Hepatic stellate cell (primary cell): ENCODE measurements at places on chromosomes 4 and X.
A peak's percentile ranks its signal among the peaks of the same experiment; 100 is the strongest.

GRCh38 chr4:153771046-153771445, 11.2 kb upstream of the RNF175 start:
- no peak for DNase-seq

- DNase-seq, result no peak
Observed at GRCh38 chr4:43242606-43243005, 350.1 kb downstream of the GRXCR1 start.

DNA sequence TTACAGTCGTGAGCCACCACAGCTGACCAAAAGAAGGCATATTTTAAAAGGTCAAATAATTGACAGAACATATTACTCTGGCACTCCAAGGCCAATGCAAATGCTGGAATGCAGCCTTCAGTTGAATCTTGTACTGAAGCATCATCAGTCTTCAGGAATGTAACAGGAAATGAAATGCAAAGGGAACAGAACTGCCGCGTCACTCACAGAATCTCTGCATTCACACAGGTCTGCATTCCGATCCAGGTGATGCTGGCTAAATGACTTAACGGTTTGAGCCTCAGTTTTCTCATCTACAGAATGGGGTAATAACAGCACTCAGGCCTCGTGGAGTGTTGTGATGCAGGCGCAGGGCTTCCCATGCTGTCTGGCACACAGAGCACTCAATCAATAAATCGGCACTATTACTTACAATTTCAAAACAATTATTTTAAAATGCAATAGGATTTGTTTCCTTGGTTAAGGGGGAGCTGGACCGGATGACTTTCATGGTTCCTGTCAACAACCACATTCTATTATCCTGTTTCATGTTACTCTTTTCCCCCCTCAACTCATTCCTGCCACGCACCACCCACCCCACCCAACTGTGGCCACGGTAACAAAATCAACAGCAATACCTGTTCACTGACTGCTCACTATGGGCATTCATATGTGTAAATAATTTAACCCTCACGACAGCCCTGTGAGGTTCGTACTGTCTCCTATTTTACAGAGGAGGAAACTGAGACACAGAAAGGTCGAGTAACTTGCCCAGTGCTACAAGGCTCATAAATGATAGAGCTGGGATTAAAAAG, 32.4 kb downstream of the IGFBP7 start:
- DNase-seq, result no peak

DNA sequence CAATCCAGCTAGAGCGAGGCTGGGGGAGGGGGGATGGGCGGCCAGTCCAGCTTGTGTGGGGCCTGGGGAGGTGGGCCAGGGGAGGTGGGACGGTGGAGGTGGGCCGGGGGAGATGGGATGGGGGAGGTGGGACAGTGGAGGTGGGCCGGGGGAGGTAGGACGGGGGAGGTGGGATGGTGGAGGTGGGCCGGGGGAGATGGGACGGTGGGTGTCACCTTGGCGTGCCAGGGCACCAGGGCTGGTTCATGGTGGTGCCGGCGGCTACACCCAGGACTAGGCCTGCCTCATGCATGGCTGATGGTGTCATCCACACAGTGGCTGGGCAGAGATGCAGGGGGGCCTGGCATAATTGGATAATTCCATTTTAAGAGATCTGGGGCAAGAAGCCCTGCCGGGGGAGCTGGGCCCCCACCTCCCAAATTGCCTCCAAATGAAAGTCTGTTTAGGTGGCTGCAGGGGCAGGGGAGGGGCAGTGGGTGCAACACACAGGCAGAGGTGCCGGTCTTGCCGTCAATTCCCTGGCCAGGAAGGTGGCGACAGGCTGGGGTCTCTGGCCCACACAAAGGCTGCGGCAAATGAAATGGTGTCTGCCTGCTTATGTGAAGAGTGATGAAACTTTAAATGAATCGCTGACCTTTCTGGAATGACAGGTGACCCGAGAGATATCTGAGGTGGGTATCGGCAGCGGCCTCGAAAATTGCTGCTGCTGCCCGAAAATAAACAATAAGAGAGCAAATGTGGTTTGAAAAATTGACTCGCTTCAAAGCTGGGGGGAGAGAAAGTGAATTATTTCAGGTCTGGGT, 82.1 kb downstream of the FAM53A start:
- DNase-seq, result no peak

GRCh38 chr4:93409035-93409434, 419.5 kb upstream of the ATOH1 start:
- DNase-seq, result no peak

DNA sequence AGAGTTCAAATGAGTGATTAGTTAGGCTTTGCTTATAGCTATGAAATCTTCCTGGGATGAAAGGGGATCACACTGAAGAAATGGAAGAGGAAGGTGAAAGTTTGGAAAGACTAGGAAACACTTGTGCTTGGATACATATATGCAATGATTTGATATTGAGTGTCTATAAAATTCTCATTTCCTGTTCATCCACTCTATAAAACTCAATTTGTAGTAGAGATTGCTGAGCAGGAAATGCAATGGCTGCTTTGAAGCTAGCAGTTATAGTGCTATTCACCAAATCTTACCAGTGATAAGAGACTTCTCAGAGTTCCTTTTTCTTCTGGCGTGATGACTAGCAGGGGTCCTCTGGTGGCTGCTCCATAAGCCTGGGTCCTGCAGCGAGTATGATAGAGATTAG, 128.1 kb upstream of the HPF1 start:
- no peak for DNase-seq

GRCh38 chr4:48904101-48904500, 2.5 kb downstream of the OCIAD2 start:
- DNase-seq, result no peak

DNA sequence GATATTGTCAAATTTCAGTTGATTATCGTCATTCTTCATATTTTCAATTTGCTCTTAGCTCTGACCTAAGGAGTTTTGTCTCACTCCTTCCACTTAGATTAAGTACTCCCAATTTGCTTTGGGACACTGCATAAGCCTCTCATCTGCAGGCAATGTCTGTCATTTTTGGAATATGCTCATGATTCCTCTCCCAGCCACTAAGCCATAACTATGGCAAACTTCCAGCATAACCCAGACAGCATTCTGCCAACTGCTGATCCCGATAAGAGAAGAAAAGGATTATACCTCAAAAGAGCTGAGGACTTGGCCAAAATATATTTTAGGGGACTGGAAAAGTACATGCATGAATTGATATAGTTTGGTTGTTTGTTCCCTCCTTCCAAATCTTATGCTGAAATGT, 444.4 kb downstream of the GABRG1 start:
- DNase-seq, result no peak

GRCh38 chr4:151930372-151930771, 169.6 kb upstream of the GATB start:
- DNase-seq, result no peak

DNA sequence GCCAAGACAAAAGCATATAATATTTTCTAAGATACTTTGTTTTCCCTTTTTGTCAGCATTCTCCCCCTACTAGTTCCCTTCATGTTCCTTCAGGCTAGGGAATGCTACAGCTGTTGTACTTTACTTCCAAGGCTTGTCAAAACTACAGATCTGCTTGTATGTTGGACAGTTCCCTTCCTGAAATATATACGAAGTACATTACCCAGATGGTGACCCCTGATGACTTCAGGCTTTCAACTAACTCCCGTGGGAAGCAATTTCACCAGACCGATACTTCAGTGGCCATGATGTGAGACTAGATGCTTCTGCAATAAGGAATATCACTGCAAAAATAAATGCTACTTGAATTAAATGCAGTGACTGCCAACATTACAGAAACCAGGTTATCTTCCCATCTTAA, 332.8 kb downstream of the SH2D1A start:
- no peak for DNase-seq

GRCh38 chrX:46444011-46444410, 101.2 kb downstream of the ZNF674 start:
- DNase-seq, result peak; percentile 55

DNA sequence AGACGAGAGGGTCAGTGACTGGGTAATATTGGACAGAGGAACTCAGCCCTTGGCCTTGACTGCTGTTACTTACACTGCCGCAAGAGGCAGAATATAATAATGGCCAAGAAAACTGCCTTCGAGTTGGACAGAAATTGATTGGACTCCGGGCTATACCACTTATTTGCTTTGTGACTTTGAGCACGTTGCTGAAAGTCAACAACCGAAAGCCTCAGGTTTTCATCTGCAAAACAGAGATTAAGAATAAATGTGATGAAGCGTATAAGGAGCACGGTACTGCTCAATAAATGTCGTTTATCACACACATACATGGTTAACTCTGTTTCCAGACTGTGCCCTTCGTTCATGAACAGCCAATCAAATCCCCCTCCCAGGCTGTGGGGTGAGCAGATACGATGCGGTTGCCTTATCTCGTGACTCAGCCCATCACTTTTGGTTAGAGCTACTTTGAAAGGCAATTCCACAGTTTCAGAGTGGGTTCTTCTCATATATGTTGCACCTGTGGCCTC, 91.6 kb downstream of the TSPAN7 start:
- no peak for DNase-seq

GRCh38 chrX:2974961-2975360, 31.4 kb upstream of the ARSH start:
- peak; percentile 18 for DNase-seq

GRCh38 chr4:159487284-159487747, 384.4 kb downstream of the RAPGEF2 start:
- peak; percentile 42 for DNase-seq

DNA sequence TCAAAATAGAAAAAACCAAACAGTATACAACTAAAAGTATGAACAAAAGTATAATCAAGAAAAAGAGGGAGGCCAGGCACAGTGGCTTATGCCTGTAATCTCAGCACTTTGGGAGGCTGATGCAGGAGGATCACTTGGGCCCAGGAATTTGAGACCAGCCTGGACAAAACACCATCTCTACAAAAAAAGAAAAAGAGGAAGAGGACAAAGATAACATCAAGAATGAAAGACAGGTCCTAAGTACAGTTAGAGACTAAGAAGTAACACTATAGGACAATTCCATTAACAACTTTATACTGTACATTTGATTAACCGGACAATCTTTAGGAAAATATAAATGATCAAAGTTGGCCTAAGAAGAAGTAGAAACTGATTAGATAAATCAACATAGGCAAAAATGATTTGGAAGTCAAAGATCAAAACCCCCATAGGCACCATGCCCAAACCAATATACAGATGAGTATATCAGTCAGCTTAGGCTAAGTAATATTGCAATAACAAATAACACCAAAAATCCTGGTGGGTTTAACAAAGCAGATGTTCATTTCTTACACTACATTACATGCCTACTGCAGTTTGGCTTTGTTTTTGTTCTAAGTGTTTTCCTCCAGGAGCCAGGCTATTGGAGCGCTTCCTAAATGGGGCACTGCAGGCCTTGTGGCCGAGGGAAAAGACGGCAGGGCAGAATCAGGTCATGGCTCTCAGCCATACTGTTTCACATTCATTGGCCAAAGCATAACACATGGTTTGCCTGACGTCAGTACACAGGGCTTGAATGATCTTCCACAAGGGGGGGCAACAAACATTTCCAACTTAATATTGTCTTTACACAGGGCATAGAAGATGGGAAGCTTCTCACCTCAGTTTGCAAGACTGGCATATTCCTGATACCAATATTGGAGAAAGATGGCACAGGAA, 42.2 kb upstream of the HGFAC start:
- DNase-seq, result no peak

DNA sequence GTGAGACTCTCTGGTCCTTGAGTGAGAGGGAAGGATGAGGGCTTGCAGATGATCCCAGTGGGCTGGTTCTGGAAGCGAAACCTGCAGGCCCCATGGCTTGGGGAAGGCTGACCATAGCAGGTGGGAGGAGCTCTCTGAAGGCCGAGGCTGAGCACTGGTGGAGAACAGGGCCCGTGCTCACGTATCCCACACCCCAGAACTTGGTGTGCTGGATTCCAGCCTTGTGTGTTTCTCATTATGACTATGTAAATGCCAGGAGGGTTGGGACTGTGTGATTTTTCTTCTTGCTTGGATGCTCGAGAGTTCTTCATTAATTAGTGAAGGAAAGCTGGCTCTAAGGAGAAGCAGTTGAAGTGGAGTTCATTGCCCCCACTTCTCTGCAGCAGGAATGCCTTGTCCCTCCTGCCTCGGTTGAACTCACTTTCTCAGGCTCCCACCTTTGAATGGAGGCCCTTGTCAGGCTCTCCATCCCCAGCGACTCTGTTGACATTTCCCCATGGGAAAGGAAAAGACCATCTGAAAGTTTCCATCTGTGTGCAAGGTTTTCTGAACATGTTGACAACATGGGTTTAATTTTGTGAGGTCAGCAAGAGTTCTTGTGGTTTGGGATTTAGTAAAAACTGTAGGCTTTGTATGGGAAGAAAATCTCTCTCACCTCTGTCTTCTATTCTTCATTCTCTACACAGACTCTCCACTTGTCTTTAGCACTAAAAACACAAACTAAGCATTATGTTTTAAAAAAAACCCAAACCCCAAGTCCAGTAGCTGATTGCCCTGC, 57.7 kb downstream of the TBL1X start:
- DNase-seq, result no peak

DNA sequence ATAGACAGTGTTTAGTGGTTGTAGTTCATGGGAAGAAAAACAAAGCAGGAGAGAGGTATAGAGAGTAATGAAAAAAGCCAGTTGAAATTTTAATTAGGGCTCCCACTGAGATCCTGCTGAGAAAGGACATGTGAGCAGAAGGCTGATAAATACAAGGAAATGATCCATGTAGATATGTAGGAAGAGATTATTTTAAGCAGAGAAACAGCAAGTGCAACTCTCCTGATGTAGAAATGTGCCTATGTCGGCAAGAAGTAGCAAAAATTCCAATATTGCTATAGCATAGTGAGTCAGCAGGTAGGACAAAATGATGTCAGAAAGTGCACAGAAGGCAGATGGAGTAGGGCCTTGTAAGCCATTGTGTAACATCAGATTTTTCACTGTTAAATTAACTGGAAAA, 1027.3 kb downstream of the PCDH18 start:
- no peak for DNase-seq

- no peak for DNase-seq
Observed at GRCh38 chr4:143184217-143184502, 557 bp upstream of the USP38 start.

DNA sequence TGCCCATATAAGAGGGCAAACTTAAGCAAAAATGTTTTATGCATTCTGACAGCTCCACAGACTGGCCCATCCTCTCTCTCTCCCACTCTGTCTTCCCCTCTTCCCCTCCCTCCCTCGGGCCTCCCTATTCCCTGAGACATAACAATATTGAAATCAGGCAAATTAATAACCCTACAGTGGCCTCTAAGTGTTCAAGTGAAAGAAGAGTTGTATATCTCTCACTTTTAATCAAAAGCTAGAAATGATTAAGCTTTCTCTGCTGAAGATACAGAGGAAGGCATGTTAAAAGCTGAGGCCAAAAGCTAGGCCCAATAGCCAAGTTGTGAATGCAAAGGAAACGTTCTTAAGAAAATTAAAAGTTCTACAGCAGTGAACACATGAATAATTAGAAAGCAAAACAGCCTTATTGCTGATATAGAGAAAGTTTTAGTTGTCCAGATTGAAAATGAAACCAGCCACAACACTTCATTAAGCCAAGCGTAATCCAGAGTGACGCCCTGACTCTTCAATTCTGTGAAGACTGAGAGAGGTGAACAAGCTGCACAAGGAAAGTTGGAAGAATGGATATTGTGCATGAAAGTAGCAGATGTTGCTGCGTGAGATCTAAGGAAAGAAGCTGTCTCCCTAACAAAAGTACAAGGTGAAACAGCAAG, 54.9 kb downstream of the USO1 start:
- DNase-seq, result no peak
